ENCODE measurements at places on chromosomes 5 and 9.

- DNase-seq, result no peak
Observed at GRCh38 chr9:32264170-32264864, 120.1 kb upstream of the ACO1 start.

DNA sequence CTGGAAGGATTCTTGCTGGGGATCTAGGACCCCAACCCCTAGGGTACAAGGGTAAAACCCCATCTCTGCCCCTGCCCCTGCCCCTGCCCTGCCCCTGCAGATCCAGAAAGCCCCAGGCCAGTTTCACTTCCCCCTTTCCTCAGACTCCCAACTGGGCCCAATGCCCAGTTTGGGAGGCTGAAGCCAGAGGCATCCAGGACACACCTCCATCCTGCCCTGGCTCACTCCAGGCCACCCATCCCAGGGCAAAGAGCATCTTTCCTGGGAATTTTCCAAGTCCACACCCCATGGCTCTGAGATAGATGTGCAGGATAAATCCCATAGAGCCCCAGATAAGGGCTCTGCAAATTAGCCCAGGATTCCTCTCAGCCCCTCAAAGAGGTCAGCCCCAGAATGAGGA lies 17.4 kb downstream of the CNTFR start:
- no peak for DNase-seq

- no peak for DNase-seq
Observed at GRCh38 chr5:141809380-141810096, 68.7 kb downstream of the PCDH1 start.

DNA sequence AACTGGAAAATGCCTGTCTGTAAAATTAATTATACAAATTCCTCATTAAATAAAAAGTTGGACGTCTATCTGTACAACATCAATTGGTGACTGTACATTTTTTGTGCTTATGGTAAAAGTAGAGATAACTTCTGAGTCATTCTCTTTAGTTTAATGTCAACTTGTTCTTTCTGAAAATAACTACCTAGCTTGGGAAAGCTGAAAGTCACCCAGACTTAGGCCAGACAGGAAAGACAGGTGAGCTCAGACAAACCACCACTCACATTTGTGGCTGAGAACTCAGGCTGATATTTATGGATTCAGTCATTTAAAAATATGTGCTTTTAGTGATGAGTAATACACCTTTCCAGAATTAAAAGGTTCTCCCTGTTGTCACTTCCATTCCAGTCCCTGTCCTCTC lies 31.9 kb upstream of the ENTREP1 start:
- no peak for DNase-seq

DNA sequence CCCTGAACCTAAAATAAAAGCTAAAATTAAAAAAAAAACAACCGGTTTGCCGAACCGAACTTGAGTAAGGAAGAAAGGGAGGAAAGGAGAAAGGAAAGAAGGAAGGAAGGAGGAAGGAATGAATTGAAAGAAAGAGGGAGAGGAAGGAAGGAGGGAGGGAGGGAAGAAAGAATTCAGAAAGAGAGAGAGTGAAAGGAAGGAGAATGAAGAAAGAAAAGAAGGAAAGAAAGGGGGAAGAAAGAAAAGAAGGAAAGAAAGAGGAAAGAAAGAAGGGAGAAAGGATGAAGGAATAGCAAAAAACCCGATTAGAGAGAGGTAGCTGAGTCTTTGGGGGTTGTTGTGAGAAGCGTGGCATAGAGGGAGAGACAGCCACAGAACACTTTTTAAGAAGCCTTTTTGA lies 121.4 kb downstream of the FGF18 start:
- no peak for DNase-seq

GRCh38 chr5:74272831-74273451 lies 367.6 kb downstream of the ENC1 start:
- no peak for DNase-seq

DNA sequence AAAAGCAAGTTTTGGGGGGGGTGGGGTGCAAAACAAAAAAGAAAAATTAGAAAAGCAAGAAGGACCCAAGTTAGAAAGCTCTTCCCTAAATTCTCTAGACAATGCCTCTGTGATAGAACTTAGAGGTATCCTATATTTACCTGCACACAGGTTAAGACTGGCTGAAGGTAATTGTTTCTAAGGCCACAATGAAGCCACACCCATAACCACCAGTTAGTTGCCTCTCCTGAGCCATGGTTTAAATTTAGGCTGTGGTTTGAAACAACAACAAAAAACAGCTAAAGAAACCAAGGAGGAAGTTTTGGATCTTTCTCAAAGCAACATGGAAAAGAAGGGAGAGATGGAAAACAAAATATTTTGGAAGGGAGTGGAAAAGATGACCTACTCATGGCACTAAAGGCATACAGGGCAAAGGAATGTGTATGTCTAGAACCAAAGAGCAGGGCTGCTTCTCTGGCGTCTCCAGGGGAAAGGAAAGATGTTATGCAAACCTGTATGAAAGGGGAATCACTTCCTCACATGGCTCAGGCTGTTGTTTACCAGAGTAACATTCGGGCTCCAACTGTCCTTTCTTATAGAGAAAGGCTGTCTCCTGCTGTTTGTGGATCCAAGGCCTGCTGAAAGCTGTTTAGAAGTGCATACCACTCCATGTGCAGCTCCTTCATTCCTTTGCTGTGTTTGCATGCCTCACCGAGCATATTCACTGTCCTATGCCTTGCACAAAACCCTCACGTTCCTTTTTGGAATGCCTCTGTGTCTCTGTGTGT lies 408.9 kb upstream of the MPDZ start:
- no peak for DNase-seq

- DNase-seq, result no peak
Observed at GRCh38 chr5:146409054-146409671, 38.0 kb upstream of the TCERG1 start.

DNA sequence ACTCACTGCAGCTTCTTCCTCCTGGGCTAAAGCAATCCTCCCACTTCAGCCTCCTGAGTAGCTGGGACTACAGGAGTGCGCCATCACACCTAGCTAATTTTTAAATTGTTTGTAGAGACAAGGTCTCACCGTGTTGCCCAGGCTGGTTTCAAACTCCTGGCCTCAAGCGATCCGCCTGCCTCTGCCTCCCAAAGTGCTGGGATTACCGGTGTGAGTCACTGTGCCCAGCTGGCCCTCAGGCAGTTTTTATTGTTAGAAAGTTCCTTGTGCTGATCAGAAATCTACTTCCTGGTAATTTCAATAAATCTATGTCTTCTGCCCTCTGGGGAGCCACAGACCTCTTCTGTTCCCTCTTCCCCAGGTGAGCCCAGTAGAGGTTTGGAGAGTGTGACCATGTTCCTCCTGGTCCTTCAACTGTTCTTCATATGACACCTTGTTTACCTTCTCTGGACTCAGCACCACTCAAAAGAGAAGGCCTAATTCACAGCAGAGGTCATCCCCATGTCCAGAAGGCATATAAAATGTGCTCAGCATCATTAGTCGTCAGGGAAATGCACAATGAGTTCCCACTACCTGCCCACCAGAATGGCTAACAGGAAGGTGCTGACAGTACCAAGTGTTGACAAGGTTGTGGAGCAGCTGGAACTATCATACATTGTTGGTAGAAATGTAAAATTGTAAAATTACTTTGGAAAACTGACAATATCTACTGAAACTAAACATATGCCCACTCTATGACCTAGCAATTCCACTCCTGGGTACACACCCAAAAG lies 10.4 kb downstream of the TMOD1 start:
- DNase-seq, result no peak

DNA sequence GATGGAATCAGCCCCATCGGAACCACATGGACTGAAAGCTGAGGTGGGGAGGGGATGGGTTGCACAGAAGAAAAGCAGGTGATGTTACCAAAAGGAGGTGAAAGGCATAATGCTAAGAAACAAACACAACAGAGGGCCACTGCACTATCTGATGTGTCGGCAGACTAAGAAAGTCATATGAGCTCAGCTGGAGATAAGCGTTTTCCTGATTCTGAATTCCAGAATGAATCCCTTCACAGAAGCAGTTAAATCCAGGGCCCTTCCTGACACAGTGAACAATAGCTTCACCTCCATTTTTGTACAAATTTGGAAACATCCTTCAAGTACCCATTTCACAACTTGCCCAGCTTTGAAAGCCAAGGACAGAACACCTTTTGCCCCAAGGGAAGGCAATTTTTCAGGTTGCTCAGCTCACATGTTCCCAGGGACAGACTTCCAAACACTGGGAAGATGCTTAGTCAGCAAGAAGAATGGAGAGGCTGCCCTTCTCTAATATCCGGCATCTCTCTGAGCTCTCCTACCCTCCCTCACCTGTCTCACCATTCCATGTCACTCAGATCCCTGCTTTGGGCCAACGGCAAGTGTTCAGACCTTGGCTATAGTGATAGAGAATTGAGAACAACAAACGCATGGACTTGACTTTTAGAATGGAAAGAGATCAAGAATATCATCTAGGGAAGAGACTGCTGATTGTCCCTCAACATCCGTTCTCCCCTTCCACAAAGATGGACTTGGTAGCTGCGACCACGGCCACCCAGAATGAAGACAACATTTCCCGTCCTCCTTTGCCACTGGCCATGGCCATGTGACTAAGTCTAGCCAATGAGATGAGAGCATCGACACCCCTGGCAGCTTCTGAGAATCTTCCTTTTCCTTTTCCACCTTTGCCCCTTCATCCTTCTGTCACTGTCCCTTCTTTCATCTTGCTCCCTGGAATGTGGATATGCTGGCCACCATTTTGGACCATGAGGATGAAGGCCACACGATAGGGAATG lies 68.6 kb upstream of the IL17B start:
- no peak for DNase-seq

DNA sequence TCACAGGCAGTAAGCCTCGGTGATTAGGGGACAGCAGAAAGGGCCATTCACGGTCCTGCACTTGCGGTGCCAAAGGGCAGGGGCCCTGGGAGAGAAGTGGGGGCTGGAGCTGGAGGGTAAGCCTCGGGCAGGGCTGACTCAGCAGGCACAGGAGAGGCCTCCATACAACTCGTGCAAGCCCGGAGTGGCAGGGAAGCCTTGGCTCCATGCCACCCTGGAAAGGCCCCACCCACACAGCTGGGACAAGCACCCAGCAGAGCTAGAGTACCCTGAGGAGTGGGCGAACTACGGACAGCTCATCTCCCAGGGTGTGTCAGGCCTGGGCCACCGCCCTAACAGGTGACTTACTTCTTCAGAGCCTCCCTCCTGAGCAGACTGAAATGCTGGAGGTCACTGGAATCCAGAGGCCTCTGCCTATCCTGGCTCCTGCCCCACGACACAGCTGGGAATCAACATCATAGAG lies 5.6 kb upstream of the CAMK2A start:
- DNase-seq, result peak; percentile 59
